NCI-H510A (cell line): ENCODE measurements at places on chromosomes 3 and 15.

GRCh38 chr3:159186581-159186980 lies 384.7 kb downstream of the MFSD1 start:
- DNase-seq = no peak

DNA sequence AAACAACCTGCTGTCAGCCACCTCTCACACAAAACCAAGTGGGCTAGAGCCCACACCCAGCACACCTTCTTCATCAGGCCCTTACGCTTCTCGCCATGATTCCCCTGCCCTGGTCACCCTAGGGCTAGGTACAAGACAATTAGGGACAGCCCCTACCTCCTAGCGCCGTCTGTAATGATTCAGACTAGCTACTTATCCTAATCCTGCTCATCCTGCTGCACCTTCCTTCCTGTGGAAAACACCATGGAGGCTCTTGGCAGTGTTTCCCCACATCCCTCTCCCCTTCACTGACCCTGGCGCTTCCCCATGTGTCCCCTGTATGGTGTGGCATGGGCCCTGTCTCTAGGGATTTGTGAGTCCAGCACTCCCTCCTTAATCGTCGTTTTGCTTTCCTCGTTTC lies 39.6 kb upstream of the ICE2 start:
- DNase-seq = no peak

DNA sequence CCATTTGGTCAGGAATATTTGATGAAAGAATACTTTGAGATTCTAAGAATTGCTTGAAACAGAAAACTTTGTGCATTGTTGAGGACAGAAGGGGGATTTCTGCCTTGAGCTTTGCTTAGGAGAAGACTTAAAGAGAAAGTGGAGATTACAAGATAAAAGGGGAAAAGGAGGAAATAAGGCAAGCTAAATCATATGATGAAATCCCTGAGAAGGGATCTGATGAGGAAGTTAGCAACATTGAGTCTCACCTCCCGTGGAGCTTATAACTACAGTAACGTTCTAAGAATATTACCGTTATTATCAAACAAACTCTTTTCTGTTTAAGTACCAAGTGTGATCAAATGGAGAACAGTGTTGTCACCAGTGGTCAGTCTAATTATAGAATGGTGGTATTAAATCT lies 414.7 kb upstream of the NAALADL2 start:
- DNase-seq = no peak

- peak; percentile 28 for DNase-seq
These were observed 41.5 kb downstream of the PRKCD start for GRCh38 chr3:53202331-53203015.

DNA sequence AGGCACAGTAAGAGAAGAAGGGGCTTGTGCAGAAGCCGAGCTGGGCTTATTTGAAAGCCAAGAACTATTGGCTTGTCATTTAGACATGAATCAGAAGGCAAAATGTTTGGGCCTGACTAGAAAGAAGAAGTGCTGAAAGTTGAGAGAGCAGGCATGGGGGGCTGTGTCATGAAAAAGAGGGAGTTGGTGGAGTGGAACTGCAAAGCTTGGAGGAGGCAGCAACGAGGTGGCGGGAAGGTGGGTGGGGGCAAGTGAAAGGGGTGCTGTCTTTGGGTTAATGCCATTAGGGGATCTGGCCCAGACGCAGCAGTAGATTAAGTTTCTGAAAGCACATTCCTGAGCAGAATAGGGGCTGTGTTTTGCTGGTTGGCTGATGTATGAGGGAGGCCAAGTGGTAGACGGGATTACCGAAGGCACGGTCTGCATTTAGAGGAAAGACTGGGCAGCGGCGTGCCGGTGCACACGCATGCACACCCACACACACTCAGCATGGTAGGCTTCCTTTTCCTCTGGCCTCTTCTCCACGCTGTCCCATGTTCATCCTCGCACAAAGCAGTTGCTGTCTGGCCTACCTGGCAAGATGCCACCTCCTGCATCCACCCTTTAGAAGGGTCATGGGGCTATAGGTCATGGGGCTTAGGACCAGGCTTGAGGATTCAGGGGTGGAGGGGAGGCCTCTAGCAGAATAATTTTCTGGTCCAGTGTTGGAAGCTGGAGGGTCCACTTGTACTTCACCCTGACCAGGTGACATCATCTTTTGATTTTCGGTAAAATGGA lies 43.0 kb downstream of the BOC start:
- no peak for DNase-seq

GRCh38 chr15:34436956-34437442 lies 609 bp downstream of the GOLGA8A start:
- no peak for DNase-seq
